Spleen (tissue), 13 donors: ENCODE measurements at places on chromosomes 5 and 9. TPM values are rescaled to one million over a fixed set of nuclear protein-coding genes. Genes with fewer than 3 reads are reported as not detected.

GRCh38 chr5:39598661-39599248 is 174.0 kb upstream of the DAB2 start:
- no peak overlapping the region for H3K27ac ChIP-seq
- no peak for DNase-seq
- no peaks in the 10 kb centered on the region for H3K4me1 ChIP-seq
- no peak overlapping the region for H3K4me3 ChIP-seq
- H3K27me3 ChIP-seq, result peaks cover 11% of the 10 kb centered on the region
- H3K36me3 ChIP-seq, result no peaks in the 10 kb centered on the region

DNA sequence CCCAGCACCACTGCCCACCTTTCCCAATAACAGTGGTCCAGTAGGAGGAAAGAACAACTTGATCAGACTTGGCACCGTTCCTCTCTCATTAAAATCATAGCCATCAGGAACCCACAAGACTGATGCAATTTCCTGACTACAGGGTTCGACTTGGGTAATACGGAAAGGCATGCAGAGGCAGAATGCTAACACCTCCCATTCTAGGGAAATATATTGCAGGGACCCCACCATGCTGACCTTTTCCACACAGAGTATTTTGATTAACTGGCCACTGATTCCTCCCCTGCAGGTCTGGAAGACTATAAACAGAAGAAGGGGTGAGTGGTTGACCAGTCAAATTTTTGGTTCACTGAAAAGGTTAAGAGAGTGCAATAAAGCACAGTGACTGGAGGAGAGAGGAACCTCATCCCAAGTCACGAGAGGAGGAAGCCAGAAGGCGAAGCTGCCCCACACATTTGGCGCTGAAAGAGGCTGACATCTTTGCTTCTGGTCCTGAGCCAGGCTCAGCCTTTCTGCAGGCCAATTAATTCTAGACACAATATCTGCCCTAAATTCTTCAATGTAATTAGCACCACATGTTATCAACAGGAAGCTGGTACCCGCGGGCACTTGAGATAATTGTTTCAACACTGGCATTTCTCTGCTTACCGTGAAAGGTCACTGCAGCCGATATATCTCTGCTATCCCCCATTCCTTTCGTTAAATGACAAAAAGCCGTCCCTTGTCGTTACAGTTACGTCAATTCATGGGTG is 64.7 kb upstream of the SPOCK1 start:
- H3K27me3 ChIP-seq, result no peaks in the 10 kb centered on the region
- no peaks in the 10 kb centered on the region for H3K36me3 ChIP-seq
- H3K4me3 ChIP-seq, result no peak overlapping the region
- H3K27ac ChIP-seq, result peak overlapping the region; percentile 46
- no peak for DNase-seq

Gene AIF1L
- 596 TPM for total RNA-seq

Gene C5orf63
- total RNA-seq, result 5.0 TPM

GRCh38 chr5:107020626-107021025 is 650.1 kb downstream of the EFNA5 start:
- H3K36me3 ChIP-seq, result no peaks in the 10 kb centered on the region
- H3K27ac ChIP-seq, result no peak overlapping the region
- H3K27me3 ChIP-seq, result no peaks in the 10 kb centered on the region
- DNase-seq, result no peak

- no peak overlapping the region for H3K27ac ChIP-seq
- no peak overlapping the region for H3K4me3 ChIP-seq
- no peak for DNase-seq
- H3K4me1 ChIP-seq, result peaks cover 3% of the 10 kb centered on the region
These were observed 13.0 kb downstream of the DNAJC18 start for GRCh38 chr5:139426203-139426885.

GRCh38 chr5:170388818-170389549 is at the start of gene KCNMB1:
Gene KCNMB1 (minus strand): TSS chr5:170389367. CDS start chr5:170385447, 3,920 bp downstream.
- no peak within 1 kb of the TSS for H3K27ac ChIP-seq
- H3K4me1 ChIP-seq, result peaks cover 20% of the 10 kb centered on the region
- peak within 1 kb of the TSS; percentile 45 for H3K4me3 ChIP-seq
- no peaks in the 10 kb centered on the region for H3K27me3 ChIP-seq

Gene OTULINL
- 48.5 TPM for total RNA-seq

GRCh38 chr5:157295247-157295646 is 29.3 kb downstream of the CYFIP2 start:
- H3K4me1 ChIP-seq, result no peaks in the 10 kb centered on the region
- H3K36me3 ChIP-seq, result no peaks in the 10 kb centered on the region
- no peak overlapping the region for H3K4me3 ChIP-seq
- H3K27ac ChIP-seq, result no peak overlapping the region

GRCh38 chr5:88203981-88204750 is 64.5 kb downstream of the TMEM161B start:
- H3K4me1 ChIP-seq, result no peaks in the 10 kb centered on the region
- H3K36me3 ChIP-seq, result no peaks in the 10 kb centered on the region
- H3K27ac ChIP-seq, result no peak overlapping the region

DNA sequence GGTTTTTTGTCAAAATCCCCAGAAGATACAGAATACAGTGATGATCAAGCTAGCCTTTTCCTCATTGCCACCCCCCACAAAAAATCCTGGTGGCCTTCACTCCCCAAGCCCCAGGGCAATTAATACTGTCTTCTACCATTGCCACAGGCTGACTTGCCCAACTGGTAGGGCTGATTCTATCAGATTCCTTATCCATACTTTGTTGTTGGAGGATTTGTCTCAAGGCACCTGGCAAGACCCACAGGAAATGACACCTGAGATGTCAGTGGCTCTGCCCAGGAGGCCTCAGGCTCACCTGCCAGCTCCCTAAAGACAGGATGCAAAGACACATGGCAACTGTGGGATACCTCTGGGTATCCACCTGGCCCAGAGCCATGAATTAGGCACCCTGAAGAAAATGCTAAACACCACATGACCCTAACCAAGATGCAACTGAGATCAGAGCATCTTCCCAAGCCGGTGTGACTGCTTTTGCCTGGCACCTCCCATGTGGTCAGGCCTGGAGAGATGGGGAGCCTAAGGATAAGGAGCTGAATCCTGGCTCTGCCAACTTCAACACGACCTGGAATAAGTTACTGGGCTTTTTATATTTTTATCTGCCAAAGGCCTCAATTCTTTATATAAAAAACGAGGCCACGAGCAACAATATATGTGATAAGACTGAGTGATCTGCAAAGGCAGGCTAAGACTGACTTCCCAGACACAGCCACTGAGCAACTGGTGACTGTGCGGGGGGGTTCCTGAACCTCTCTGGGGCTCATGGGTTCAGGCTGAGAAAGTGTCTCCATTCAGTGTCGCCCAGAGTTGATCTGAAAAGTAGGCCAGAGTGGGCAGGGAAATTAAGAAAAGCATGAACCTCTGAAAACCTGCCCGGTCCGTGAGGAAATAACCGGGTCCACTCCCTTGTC is 944 bp downstream of the ATOX1 start:
- H3K27me3 ChIP-seq, result no peaks in the 10 kb centered on the region
- no peak for DNase-seq
- peaks cover 61% of the 10 kb centered on the region for H3K4me1 ChIP-seq
- peaks cover 12% of the 10 kb centered on the region for H3K36me3 ChIP-seq
- peak overlapping the region; percentile 86 for H3K27ac ChIP-seq

Gene PCDHA1
- total RNA-seq, result not detected

DNA sequence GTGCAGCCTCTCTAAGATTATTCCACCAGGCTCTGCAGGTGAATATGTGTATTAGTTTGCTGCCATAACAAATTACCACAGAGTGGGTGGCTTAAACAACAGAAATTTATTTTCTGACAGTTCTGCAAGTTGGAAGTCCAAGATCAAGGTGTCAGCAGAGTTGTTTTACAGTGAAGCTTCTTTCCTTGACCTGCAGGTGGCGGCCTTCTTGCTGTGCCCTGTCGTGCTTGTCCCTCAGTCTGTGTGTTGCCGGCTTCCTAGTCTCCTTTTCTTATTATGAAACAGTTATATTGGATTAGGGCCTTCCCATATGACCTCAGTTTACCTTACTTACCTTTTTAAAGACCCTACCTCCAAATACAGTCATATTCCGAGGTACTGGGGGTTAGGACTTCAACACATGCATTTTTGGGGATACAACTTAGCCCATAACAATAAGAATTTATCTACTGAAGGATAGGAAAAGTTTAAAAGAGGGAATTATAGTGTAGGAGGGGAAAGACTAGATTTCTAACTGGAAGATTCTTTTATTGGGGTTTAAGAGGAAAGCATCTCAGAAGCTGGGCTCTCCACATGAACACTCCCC is 97.4 kb downstream of the OSTF1 start:
- H3K27me3 ChIP-seq, result no peaks in the 10 kb centered on the region
- peak; percentile 78 for DNase-seq
- peaks cover 5% of the 10 kb centered on the region for H3K36me3 ChIP-seq

Gene CARD9
- 19.5 TPM for total RNA-seq

Gene CNTNAP3B
- total RNA-seq, result 20.4 TPM

GRCh38 chr9:77598991-77599390 is 49.1 kb downstream of the GNA14 start:
- DNase-seq, result no peak
- no peak overlapping the region for H3K4me3 ChIP-seq
- peaks cover 7% of the 10 kb centered on the region for H3K4me1 ChIP-seq
- H3K36me3 ChIP-seq, result no peaks in the 10 kb centered on the region
- no peak overlapping the region for H3K27ac ChIP-seq

- no peak for DNase-seq
- H3K4me3 ChIP-seq, result no peak overlapping the region
- no peaks in the 10 kb centered on the region for H3K36me3 ChIP-seq
These were observed 27.2 kb upstream of the SLC9A3 start for GRCh38 chr5:551406-551805.

Gene GABRA6
- not detected for total RNA-seq

DNA sequence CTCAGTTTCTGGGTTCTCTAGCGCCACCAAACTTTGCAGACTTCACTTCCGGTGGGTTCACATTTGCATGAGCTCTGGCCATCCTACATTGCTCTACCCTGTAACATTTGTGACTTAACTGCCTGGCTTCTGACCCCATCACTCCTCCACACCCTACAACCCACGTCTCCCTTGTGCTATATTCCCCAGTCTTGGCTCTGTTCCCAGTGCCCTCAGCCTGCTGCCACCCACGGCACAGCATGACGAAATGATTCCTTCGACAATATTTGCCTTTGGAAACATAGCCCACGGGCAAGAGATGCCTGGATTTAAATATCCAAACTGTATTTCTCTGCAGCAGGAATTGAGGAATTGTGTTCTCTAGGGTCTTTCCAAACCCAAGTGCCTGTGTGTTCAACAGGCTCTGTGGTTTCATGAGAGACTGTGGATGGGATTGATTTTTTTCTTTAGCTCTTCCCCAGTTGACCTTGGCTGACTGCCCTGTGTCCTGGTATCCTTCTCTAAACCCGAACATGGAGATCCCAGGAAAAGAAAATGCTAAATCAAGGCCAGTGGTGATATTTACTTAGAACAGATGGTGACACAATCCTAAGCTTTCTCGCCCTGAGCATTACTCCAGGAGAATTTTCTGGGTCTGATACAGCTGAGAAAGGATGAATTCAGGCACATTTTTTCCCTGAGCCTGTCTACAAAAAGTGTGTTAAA is 44.4 kb upstream of the GRIA1 start:
- no peaks in the 10 kb centered on the region for H3K27me3 ChIP-seq
- H3K36me3 ChIP-seq, result no peaks in the 10 kb centered on the region
- H3K27ac ChIP-seq, result no peak overlapping the region
- DNase-seq, result no peak
- no peaks in the 10 kb centered on the region for H3K4me1 ChIP-seq
- no peak overlapping the region for H3K4me3 ChIP-seq

GRCh38 chr9:124037790-124038189 is 26.2 kb downstream of the LHX2 start:
- peak; percentile 35 for DNase-seq
- H3K4me3 ChIP-seq, result no peak overlapping the region
- H3K27me3 ChIP-seq, result no peaks in the 10 kb centered on the region
- H3K4me1 ChIP-seq, result peaks cover 20% of the 10 kb centered on the region
- H3K36me3 ChIP-seq, result no peaks in the 10 kb centered on the region
- no peak overlapping the region for H3K27ac ChIP-seq

Gene SMIM32
- not detected for total RNA-seq

DNA sequence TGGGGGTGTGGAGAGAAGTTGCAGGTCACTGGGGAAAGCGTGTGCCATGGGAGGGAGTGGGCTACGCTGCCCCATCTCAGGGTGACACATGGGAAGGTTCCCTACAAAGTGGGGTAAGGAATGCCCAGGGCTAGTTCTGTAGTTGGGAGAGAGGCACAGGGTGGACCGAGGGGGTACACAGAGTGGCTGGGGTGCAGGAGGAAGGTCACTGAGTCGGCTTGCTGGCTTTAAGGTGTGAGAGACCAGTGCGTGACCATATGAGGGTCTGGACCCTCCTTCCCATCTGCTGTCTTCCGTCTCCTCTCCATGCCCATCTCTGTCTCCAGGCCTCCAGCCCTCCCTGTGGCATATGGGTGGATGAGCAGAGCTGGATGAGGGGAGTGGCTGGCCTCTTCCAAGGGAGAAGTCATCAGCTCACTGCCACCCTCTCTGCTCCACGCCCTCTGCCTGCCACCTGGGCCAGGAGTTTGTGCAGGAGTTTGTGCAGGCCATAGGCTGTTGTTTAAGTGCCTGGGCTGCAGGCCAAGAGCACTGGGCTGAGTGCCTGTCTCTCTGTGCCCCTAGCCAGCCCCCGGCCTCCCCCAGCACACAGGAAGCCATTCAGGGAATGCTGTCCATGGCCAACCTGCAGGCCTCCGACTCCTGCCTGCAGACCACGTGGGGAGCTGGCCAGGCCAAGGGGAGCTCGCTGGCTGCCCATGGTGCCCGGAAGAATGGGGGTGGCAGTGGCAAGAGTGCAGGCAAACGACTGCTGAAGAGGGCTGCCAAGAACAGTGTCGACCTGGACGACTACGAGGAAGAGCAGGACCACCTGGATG is 96.8 kb downstream of the PHF2 start:
- DNase-seq, result peak; percentile 73
- H3K36me3 ChIP-seq, result peaks cover 68% of the 10 kb centered on the region

DNA sequence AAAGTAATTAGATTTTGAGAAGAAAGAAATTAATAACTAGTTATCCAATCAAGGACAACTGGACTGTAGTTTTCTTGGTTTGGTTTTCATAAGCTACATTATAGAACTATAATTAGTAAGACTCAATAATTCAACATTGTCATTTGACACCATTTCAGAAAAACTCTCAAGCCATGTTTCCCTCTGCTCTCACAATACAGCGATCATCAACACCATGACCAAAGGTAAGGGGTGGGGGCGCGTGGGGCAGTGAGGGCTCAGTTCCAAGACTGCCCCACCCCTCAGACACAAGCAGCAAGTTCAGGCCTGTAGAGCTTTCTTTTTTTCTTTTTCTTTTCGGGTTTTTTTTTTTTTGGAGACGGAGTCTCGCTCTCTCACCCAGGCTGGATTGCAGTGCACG is 6.4 kb downstream of the CMBL start:
- H3K27me3 ChIP-seq, result no peaks in the 10 kb centered on the region
- no peak overlapping the region for H3K27ac ChIP-seq
- no peaks in the 10 kb centered on the region for H3K36me3 ChIP-seq

GRCh38 chr5:4348919-4349318 is 753.3 kb downstream of the IRX1 start:
- H3K36me3 ChIP-seq, result no peaks in the 10 kb centered on the region
- no peaks in the 10 kb centered on the region for H3K4me1 ChIP-seq
- no peak overlapping the region for H3K27ac ChIP-seq

- H3K27me3 ChIP-seq, result peaks cover 4% of the 10 kb centered on the region
- no peak overlapping the region for H3K4me3 ChIP-seq
- no peaks in the 10 kb centered on the region for H3K36me3 ChIP-seq
- no peak for DNase-seq
- no peaks in the 10 kb centered on the region for H3K4me1 ChIP-seq
- H3K27ac ChIP-seq, result no peak overlapping the region
These were observed 76.8 kb downstream of the PTPN3 start for GRCh38 chr9:109421026-109421970.

Gene MARCHF11
- not detected for total RNA-seq

- no peak overlapping the region for H3K4me3 ChIP-seq
- no peak overlapping the region for H3K27ac ChIP-seq
- H3K27me3 ChIP-seq, result no peaks in the 10 kb centered on the region
- no peaks in the 10 kb centered on the region for H3K4me1 ChIP-seq
- no peak for DNase-seq
These were observed 311.1 kb downstream of the RFX3 start for GRCh38 chr9:3214741-3215140.

Gene TLE4
- total RNA-seq, result 73.2 TPM
